ENCODE measurements at places on chromosomes 16 and 17. TPM values are rescaled to one million over a fixed set of nuclear protein-coding genes. Genes with fewer than 3 reads are reported as not detected.

The NOD2 gene
- not detected for total RNA-seq

The GPRC5C gene
- total RNA-seq, result 149 TPM

The SOX9 gene
- 66.6 TPM for total RNA-seq

GRCh38 chr17:41633556-41634199 is 9.3 kb upstream of the KRT17 start:
- no peak for DNase-seq

GRCh38 chr16:4372578-4373355 is 1.1 kb downstream of the VASN start:
- no peak for DNase-seq

The ADAD2 gene
- total RNA-seq, result not detected

The UBE2G1 gene
- total RNA-seq, result 35.5 TPM

DNA sequence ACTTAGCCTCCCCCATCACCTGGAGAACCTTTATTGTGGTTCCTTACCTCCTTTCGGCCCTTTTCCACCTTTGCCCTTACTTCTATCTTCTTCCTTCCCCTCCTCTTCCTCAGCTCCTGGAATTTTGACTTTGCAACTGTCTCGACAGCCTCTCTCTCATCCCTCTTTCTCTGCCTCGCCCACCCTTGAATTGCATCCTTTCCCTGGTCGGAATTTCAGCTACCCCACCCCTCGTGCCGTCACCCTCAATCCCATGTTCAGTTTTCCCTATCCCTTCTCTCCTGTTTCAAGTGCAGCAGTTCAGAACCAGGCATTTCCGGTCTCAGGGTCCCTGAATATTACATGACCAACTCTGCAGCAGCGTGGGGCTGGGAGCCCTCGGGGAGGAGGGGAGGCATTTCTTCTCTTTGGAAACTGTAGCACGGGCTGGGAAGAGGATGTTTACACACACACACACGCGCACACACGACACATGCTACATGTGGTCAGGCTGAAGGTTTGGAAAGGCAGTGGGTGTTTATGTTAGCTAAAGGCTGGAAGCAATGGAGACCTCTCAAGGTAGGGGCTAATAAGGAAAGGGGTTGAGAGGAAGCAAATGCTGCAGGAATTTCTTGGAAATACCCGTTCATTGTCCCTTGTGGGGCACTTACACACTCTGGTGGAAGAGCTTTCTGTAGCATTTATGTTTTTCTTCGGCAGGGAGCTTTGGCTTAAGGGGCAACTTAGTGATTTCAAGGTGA is 971 bp downstream of the MINK1 start:
- peak; percentile 45 for DNase-seq

- no peak for DNase-seq
Measured at GRCh38 chr17:11242411-11242810, 1.4 kb downstream of the SHISA6 start.

- no peak for DNase-seq
Measured at GRCh38 chr16:85120006-85120340, 7.7 kb upstream of the CIBAR2 start.

The LGALS9B gene
- total RNA-seq, result not detected

GRCh38 chr16:66741169-66741900 is 10.1 kb downstream of the DYNC1LI2 start:
- peak; percentile 51 for DNase-seq

GRCh38 chr17:58381124-58382035 is 29.4 kb upstream of the SUPT4H1 start:
- no peak for DNase-seq

DNA sequence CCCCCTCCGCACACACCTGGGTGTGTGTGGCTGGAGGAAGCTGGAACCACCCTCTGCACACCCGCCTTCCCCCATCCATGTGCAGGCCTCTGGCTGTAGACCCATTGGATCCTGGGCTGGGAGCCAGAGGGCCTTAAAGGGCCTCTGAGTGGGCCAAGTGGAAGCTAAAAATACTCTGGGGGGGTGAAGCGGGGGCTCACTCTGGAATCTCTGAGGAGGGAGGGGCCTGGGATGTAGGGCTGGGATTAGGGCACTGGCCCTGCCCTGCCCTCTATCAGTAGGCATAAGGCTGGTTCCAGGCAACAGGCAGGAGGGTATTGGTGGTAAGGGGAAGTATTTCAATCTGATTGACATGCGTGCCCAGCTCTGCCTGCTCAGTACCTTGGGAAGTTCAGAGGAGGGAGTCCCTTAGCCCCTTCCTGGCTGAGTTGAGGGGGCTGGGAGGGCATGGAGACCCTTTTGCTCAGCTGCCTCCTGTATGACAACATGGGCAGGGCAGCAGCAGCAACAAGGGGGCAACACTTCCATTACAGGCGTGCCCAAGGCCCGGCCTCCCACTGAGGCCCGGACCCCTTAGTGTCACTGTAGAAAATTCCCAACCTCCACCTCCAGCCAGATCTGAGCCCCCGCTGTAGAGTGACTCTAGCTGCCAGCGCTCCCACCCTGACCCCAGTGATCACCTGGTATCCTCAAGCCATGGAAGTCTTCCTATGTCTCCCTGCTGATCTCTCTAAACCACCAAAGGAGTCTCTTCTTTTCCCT is 5.2 kb downstream of the ITGA3 start:
- peak; percentile 62 for DNase-seq

- no peak for DNase-seq
Measured at GRCh38 chr16:57884655-57885133, 82.4 kb upstream of the KIFC3 start.

GRCh38 chr16:14374451-14375131 is 255.5 kb downstream of the PARN start:
- DNase-seq, result no peak

The TPPP3 gene
- 70.9 TPM for total RNA-seq

- DNase-seq, result no peak
Measured at GRCh38 chr16:19513377-19514053, 8.4 kb downstream of the GDE1 start.

The TEX14 gene
- total RNA-seq, result 0.03 TPM

DNA sequence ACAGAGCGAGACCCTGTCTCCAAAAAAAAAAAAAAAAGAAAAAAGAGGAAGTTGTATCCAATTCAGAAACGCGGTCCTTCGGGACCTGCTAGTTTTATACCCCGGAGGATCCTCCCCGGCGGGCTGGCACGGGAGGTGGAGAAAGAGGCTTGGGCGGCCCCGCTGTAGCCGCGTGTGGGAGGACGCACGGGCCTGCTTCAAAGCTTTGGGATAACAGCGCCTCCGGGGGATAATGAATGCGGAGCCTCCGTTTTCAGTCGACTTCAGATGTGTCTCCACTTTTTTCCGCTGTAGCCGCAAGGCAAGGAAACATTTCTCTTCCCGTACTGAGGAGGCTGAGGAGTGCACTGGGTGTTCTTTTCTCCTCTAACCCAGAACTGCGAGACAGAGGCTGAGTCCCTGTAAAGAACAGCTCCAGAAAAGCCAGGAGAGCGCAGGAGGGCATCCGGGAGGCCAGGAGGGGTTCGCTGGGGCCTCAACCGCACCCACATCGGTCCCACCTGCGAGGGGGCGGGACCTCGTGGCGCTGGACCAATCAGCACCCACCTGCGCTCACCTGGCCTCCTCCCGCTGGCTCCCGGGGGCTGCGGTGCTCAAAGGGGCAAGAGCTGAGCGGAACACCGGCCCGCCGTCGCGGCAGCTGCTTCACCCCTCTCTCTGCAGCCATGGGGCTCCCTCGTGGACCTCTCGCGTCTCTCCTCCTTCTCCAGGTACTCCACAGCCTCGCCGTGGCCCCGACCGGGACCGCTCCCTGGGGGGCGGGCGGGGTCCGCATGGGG is at the start of gene CDH3:
Gene CDH3 (plus strand): TSS at position 596 of the 779 bp plus-strand sequence. CDS start 70 bp downstream, at position 666.
- DNase-seq, result peak; percentile 36

The NGFR gene
- 0.05 TPM for total RNA-seq

The PSMD11 gene
- 122 TPM for total RNA-seq

DNA sequence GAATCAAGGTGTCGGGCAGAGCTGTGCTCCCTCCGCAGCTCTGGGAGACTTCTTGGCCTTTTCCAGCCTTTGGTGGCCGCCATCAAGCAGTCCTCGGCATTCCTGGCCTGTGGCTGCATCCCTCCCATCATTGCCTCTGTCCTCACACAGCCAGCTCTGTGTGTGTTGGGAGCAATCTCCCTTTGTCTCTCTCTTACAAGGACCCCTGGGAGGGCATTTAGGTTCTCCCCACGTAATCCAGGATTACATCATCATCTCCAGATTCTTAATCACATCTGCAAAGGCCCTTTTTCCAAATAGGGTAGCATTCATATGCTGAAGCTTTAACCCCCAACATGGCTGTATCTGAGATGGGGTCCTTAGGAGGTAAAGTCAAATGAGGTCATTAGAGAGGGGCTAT is 4.1 kb upstream of the DNAH17 start:
- no peak for DNase-seq

The OMG gene
- not detected for total RNA-seq

DNA sequence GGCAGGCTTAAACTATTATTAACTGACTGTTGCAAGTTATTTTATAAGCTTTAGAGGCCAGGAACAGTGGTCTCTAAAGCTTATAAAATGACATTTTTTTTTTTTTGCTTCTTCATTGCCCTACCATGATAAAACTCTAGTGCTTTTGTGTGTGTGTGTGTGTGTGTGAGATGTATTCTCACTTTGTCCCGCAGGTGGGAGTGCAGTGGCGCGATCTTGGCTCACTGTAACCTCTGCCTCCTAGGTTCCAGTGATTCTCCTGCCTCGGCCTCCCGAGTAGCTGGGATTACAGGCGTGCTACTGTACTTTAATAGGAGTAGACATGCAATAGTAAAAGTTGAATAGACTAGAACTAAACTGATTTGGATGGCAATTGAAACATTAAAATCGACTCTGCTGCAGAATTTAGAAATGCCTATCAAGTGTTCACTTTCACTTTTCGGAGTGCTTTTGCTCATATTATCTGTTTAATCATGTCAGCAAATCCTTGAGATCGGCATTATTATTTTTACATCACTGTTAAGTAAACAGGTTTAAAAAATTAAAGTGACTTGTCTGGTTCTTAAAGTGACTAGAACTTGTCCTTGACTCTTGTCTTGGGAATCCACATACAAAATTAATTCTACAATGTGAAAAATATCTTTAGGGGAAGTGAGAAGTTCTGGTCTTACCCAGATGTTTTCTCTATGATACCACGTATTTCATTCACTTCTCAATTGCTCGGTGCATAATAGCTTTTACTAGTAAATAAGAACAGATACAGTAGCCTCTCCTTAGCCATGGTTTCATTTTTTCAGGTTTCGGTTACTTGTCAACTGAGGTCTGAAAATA is 8.4 kb upstream of the PCTP start:
- DNase-seq, result no peak

The NPTX1 gene
- not detected for total RNA-seq

The POLR2C gene
- total RNA-seq, result 174 TPM

The KRT40 gene
- 2.7 TPM for total RNA-seq

The STX1B gene
- total RNA-seq, result not detected

- DNase-seq, result no peak
Measured at GRCh38 chr16:88074041-88074440, 122.8 kb downstream of the BANP start.

DNA sequence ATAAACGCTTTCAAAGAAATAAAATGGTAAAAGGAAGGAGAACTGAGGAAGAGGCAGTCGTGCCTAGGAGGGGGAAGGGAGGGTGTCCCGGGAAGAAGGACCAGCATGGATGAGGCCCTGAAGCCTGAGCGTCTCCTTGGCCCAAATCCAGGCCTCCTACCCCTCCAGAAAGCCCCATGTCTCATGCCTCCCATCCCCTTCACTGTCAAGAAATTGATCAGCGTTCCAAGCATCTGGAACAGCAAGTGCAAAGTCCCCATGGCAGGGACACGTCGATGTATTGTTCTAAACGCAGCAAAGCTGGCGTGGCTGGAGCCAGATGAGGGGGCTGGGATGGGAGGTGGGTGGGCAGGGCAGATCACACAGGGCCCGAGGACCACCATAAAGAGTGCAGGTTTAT is 22.6 kb downstream of the SEC14L5 start:
- no peak for DNase-seq

The CHST5 gene
- total RNA-seq, result 0.25 TPM

- DNase-seq, result peak; percentile 38
Measured at GRCh38 chr17:64147110-64148016, 17.4 kb upstream of the ERN1 start.

DNA sequence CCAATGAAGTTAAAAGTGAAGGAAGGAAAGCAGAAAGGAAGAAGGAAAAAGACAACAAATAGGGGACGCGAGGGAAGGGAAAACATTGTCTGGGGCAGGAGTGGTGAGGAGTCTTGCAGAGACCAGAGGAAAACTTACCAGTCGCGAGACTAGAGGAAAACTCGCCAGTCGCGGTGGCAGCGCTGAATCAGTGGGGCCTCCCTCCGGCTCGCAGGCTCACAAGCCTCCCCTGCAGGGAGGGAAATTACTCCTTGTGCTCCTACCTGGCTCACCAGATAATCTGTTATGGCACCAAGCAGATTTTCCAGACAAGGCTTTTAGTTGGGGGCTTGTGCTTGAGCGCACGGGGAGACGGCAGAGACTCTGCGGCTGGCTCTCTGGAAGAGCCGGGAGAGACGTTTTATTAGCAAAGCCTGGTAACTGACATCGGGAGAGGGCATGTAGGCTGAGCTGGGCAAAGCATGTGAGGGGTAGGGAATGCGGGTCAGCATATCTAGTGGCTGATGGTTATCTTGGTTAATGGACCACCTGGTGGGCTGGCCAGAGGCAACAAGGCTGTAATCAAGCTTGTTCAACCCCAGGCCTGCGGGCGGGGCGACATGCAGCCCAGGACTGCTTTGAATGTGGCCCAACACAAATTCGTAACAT is 37.1 kb downstream of the LCMT1 start:
- DNase-seq, result no peak

GRCh38 chr16:86508947-86509758 is 1.2 kb upstream of the FOXF1 start:
- peak; percentile 19 for DNase-seq

The CORO6 gene
- 0.25 TPM for total RNA-seq

DNA sequence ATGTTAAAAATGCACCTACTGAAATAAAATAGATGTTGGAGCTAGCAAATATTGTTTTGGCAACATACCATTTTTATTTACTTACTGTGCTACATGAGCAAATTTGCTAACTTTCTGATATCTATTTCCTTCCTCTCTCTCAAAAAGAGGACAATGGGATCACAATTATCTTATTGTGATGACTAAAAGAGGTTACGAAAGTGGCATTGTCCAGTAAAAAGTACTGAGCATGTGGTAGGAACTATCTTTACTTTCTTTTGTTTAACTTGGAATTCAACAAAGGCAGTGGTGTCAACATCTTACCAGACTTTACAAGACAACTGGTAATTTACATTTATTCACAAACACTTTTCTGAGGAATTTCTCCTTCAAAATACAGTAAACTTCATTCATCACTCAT is 1542.6 kb upstream of the CDH8 start:
- no peak for DNase-seq

The KRT12 gene
- total RNA-seq, result 0.33 TPM

Measured in HT-29 (cell line).